CD4-positive, alpha-beta T cell (primary cell): ENCODE measurements at places on chromosomes 5 and 9. TPM values are rescaled to one million over a fixed set of nuclear protein-coding genes. Genes with fewer than 3 reads are reported as not detected.
A peak's percentile ranks its signal among the peaks of the same experiment; 100 is the strongest.

GRCh38 chr5:170393235-170393634, 4.1 kb upstream of the KCNMB1 start:
- no peaks in the 10 kb centered on the region for H3K36me3 ChIP-seq
- H3K4me3 ChIP-seq: no peak overlapping the region
- DNase-seq: peak; percentile 68
- no peaks in the 10 kb centered on the region for H3K27me3 ChIP-seq

DNA sequence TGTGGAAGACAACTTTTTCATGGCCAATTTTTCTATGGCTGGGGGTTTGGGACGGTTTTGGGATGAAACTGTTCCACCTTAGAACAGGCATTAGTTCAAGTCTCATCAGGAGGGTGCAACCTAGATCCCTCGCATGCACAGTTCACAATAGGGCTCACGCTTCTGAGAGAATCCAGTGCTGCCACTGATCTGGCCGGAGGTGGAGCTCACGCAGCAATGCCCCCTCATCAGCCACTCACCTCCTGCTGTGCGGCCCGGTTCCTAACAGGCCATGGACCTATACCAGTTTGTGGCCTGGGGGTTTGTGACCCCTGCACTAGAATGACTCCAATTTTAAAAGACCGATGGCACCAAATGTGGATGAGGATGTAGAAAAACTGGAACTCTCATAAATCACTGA, 127.2 kb upstream of the IER5L start:
- peaks cover 5% of the 10 kb centered on the region for H3K27me3 ChIP-seq
- H3K27ac ChIP-seq: no peak overlapping the region
- H3K4me1 ChIP-seq: peaks cover 5% of the 10 kb centered on the region
- no peak for DNase-seq
- H3K36me3 ChIP-seq: no peaks in the 10 kb centered on the region

GRCh38 chr5:180070756-180071530, 616 bp downstream of the RNF130 start:
- H3K27ac ChIP-seq: no peak overlapping the region
- no peaks in the 10 kb centered on the region for H3K36me3 ChIP-seq
- peaks cover 22% of the 10 kb centered on the region for H3K4me1 ChIP-seq
- no peaks in the 10 kb centered on the region for H3K27me3 ChIP-seq

- H3K4me3 ChIP-seq: no peak overlapping the region
- H3K4me1 ChIP-seq: no peaks in the 10 kb centered on the region
- no peaks in the 10 kb centered on the region for H3K36me3 ChIP-seq
- no peaks in the 10 kb centered on the region for H3K27me3 ChIP-seq
- no peak for DNase-seq
- H3K27ac ChIP-seq: no peak overlapping the region
Observed at GRCh38 chr5:68007451-68007850, 208.1 kb upstream of the PIK3R1 start.

GRCh38 chr5:102795526-102795925, 40.4 kb downstream of the PAM start:
- H3K4me1 ChIP-seq: peaks cover 3% of the 10 kb centered on the region
- no peak for DNase-seq

GRCh38 chr5:39314591-39314990, 49.7 kb downstream of the C9 start:
- no peaks in the 10 kb centered on the region for H3K36me3 ChIP-seq
- no peak overlapping the region for H3K4me3 ChIP-seq
- H3K27ac ChIP-seq: no peak overlapping the region
- H3K4me1 ChIP-seq: no peaks in the 10 kb centered on the region

The ZBED3 gene
- 3.7 TPM for total RNA-seq

The SHOC1 gene
- not detected for total RNA-seq

The C1QTNF2 gene
- total RNA-seq: not detected

The PPP1R26 gene
- 0.27 TPM for total RNA-seq

The SLC27A6 gene
- total RNA-seq: not detected
